Nephron progenitor cell (in vitro differentiated cells): ENCODE measurements at places on chromosomes 4 and X.
A peak's percentile ranks its signal among the peaks of the same experiment; 100 is the strongest.

DNA sequence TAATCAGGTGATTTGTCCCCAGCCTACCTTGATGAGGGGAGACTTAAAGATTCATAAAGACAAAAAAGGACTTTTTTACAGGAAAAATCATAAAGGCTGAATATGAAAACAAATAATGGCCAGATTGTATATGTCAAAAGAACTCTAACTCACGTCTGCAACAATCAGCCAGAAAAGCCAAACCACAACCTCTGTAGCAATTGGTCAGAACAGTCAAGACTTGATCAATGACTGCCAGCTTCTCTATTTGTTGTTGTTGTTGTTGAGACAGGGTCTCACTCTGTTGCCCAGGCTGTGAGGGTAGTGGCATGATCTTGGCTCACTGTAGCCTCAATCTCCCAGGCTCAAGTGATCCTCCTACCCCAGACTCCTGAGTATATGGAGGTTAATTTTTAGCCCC lies 35.9 kb upstream of the PPA2 start:
- no peak for DNase-seq

- peak; percentile 66 for DNase-seq
Measured at GRCh38 chr4:25234390-25235370, 847 bp downstream of the PI4K2B start.

GRCh38 chr4:105059337-105059736 lies 87.3 kb upstream of the TET2 start:
- no peak for DNase-seq

GRCh38 chr4:181877329-181877848 lies 365.8 kb upstream of the TENM3 start:
- DNase-seq, result no peak

DNA sequence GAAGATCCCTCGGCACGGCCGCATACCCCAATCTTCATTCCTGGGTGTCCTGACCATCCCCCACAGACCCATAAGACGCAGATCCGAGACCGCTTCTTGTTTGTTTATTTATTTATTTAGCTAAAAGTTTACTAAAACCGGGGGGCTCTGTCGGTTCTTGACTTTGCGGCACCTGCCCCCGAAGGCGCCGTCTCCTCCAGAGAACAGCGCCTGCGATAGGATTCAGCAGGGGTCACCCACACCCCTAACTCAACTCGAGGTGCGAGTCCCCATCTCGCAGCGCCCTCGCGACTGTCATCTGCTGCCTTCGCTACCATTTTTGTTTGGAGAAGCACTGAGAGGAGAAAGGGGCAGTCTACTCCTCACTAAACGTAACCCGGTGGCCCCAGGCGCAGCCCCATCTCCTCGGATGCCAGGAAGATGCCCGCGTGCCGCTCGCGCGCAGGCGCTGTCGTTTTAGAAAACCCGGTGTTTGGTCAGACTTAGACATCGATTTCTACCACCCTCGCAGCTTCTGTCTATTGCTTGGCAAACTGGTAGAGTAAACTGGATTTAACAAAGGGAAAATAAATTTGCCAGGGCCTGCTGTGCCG lies 18.9 kb upstream of the GPR101 start:
- DNase-seq, result peak; percentile 18

DNA sequence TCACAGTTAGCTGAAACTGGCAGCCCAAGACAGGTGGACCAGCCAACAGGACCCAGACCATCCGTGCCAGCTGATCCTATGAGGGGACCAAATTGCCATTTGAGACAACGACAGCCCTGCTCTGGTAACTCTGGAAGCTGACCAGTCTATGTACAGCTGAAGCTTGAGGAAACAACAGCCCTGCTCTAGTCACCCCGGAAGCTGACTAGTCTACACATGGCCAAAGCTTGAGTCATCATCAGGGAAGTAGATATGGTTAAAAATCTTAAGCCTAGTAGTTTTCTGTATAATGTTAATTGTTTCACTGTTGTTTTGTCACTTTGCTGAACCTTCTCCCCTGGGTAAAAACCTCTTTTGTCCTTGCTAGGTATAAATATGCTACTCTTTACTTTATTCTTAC lies 905.4 kb upstream of the NDST4 start:
- DNase-seq, result no peak

- no peak for DNase-seq
Measured at GRCh38 chr4:48705609-48706008, 74.5 kb downstream of the FRYL start.

DNA sequence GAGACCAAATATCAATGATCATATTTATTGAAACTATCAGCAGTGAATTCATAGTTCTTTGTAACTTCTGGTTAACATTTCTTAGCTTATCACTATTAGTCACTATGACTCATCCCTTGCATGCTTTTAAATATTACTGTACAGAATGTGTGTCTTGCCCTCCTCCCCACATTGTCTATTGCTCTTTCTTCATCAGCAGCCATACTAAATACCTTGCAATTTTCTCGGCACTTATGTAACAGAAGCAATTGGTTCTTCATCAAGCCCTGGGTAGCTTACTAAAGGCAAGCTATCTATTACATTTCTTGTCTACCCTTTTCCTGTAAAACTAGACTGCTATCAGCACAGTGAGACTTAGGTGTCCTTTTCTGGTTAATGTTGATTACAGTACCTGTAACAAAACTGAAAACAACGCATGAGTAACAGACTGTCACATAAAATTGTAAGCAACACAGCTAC lies 8.2 kb downstream of the KLHL4 start:
- DNase-seq, result no peak

GRCh38 chr4:56637154-56637553 lies 43.9 kb downstream of the HOPX start:
- DNase-seq, result no peak

GRCh38 chr4:70722199-70722791 lies 531 bp downstream of the RUFY3 start:
- DNase-seq, result no peak

GRCh38 chr4:6106156-6106555 lies 87.9 kb upstream of the C4orf50 start:
- DNase-seq, result no peak

DNA sequence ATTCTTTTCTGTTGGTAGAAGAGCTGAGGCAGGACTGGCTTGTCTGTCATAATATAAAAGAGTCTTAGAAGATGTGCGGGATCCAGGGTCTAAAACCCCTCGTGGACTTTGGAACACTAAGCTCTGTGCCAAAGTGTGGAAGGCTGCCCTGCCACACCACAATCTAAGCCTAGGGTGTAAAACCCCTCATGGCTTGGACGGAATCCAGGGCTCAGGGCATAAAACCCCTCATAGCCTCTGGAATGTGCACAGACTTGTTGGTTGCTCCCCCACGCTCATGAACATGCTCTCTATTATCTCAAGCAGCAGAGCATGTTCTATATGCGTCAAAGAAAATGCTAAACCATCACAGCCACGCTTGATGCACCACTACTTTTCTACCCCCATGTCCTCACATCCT lies 483.6 kb downstream of the GABRG1 start:
- no peak for DNase-seq

DNA sequence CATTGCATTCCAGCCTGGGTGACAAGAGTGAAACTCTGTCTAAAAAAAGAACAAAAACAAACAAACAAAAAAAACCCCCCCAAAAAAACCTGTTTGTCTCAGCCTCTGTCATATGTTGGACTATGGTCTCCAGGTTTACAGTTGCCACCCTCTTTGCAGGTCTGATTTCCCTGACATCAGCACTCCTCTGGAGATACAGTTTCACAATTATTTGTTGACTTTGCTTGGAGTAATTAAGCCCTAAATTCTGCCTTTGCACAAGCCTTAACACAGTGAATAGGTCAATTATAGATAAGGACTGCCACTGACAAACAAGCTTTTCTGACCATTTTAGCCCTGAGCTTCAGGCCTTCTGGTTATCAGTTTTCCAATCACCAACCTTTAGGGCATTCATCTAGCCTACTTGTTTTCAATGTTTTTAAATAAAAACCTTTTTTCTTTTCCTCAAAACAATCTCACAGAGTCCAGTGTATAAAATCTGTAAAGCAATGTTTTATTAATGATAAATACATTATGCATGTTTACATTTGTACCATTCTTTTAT lies 20.4 kb upstream of the MAPK10 start:
- DNase-seq, result no peak

GRCh38 chr4:56128213-56128612 lies 179.5 kb downstream of the CEP135 start:
- no peak for DNase-seq

DNA sequence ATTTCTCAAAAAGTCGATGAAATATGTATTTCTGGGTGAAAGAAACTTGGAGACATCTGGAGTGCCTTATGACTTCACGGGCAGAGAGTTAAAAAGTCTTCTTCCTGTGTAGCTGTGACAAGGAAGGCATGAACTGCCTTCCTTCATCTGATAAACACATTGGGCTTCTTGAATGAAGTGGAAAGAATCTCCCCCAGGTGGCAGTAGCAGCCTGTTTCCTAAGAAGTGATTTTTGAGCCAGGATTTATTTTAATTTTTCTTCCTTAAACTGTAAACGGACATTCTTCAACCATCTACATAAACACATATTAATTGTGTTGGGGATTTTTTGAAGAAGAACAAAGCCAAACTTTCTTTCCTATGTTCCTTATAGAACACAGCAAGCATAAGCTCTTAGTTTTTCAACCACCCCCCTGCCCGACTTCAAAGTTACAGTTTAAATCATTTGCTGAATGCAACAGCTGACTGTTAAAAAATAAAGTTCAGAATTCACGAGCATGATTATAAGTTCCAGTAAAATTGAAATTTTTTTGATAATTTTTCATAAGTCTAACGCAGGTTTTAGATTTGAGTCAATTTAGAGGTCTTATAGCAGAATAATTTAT lies 980 bp upstream of the GIMD1 start:
- DNase-seq, result peak; percentile 28

- DNase-seq, result no peak
Measured at GRCh38 chr4:169756971-169757574, 671 bp downstream of the HPF1 start.

DNA sequence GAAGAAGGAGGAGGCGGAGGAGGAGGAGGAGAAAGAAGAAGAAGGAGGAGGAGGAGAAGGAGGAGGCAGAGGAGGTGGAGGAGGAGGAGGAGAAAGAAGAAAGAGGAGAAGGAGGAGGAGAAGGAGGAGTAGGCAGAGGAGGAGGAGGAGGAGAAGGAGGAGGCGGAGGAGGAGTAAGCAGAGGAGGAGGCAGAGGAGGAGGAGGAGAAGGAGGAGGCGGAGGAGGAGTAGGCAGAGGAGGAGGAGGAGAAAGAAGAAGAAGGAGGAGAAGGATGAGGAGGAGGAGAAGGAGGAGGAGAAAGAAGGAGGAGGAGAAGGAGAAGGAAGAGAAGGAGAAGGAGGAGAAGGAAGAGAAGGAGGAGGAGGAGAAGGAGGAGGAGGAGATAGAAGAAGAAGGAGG lies 19.9 kb downstream of the MRFAP1 start:
- no peak for DNase-seq

DNA sequence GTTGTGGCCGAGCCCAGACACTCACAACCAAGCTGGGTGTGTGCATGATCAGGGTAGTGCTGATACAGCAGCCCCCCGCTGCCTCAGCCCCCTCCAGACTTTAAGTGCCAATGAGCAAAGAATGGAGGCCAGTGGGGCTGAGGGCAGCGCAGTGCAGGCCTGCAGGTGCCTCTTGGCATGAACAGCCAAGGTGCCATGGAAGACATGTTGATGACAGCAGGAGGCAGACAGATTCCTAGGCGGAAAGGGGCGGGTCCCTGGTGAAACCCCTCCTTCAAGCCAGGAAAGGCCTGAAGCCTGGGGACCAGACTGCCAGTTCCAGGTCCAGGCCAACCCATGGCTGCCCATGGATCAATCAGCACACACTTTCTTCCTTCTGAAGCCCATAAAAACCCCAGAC lies 253.3 kb upstream of the ETNPPL start:
- DNase-seq, result no peak

- DNase-seq, result no peak
Measured at GRCh38 chrX:140422501-140422900, 82.4 kb downstream of the SOX3 start.

DNA sequence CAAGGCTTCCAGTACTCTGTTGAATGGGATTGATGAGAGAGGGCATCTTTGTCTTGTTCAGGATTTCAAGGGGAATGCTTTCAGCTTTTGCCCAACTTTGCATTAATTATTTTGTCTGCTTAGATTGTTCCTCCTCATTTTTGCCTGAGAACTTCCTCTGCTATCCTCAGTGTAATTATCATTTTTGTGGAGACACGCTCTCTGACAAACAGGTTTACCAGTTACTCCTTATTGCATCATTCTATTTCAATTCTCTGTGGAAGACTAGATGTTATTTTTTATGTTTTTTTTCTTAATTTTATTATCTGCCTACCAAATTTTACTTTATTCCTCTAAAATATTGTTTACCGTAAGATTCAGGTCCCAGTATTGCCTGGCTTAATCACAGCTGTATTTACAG lies 349.2 kb downstream of the ADGRL3 start:
- no peak for DNase-seq

DNA sequence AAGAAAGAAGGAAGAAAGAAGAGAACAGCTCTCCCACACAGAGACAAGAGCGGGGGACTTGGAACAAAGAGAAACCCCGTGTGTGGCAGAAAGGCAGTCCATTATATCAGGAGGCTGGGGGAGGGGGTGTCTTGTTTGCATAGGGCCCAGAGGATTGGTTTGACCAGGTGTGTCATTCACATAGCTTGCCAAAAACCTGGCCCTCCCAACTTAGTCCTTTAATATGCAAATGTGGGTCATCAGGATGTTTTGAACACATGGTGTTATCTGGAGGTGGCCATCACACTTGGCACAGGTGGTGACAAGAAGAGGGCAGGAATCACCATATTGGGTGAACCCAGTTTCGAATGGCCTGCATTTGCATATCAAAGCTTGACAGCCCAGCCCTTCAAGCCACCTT lies 111.7 kb downstream of the LINC00632 start:
- no peak for DNase-seq

DNA sequence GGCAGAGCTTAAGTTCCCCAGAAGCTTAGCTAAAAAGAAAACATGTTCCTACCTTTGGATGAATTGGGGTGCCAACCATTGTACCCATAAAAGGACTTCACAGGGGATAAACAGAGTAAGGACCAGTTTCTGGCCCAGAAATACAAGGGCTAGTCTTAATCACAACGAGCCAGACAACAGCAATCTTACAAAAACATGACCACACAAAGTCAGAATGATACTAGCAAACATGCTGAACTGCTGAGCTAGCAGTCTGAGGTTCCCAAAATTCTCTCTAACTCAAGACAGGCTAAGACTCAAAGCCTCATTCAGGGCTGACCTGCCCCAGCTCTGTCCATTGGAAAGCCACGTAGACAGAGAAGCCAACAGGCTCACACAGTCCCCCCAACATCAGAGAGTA lies 40.3 kb downstream of the ATP11C start:
- DNase-seq, result no peak

GRCh38 chrX:9816084-9816700 lies 30.0 kb downstream of the SHROOM2 start:
- DNase-seq, result no peak
